CD4-positive, CD25-positive, alpha-beta regulatory T cell (primary cell): ENCODE measurements at places on chromosomes 2 and 18. TPM values are rescaled to one million over a fixed set of nuclear protein-coding genes. Genes with fewer than 3 reads are reported as not detected.

CREG2 gene
- 2.2 TPM for total RNA-seq

DSG4 gene
- total RNA-seq: not detected

UGT1A10 gene
- total RNA-seq: not detected

IL36B gene
- total RNA-seq: not detected

DDX1 gene
- 37.9 TPM for total RNA-seq

MATN3 gene
- total RNA-seq: not detected
